ENCODE measurements at places on chromosomes 4 and X.

- DNase-seq = no peak
These were observed 14.2 kb downstream of the RNF150 start for GRCh38 chr4:141119071-141119470.

DNA sequence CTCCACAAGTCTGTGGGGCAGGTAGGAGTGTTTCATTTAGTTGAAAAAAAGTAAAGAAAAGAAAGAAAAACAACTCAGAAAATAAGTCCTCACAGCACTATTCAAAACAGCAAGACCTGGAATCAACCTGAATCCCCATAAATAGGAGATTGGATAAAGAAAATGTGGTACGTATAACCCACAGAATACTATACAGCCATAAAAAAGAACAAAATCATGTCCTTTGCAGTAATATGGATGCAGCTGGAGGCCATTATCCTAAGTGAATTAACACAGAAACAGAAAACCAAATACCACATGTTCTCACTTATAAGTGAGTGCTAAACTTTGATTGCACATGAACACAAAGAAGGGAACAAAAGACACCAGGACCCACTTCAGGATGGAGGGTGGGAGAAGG lies 71.9 kb downstream of the ARSJ start:
- no peak for DNase-seq

- DNase-seq = no peak
These were observed 26.4 kb downstream of the NSG1 start for GRCh38 chr4:4413373-4413725.

- DNase-seq = no peak
These were observed 2.7 kb downstream of the TNIP2 start for GRCh38 chr4:2753436-2753835.

DNA sequence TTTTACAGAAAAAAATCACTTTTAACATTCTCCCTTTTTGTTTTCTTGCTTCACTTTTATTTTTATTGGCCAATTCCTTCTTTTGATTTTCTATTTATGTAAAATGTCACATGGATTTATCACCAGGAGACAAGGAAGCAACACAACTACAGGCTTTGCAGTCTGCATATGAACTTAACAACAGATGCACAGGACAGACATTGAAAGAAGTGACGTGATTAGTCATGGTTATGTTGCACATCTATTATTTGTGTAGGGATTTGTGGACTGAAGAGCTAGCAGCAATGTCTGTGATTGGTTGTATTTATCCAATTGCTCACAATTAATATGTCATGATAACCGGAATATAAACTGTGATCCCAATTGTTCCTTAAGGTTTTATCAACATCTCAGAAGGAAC lies 147.8 kb upstream of the KLF3 start:
- no peak for DNase-seq

DNA sequence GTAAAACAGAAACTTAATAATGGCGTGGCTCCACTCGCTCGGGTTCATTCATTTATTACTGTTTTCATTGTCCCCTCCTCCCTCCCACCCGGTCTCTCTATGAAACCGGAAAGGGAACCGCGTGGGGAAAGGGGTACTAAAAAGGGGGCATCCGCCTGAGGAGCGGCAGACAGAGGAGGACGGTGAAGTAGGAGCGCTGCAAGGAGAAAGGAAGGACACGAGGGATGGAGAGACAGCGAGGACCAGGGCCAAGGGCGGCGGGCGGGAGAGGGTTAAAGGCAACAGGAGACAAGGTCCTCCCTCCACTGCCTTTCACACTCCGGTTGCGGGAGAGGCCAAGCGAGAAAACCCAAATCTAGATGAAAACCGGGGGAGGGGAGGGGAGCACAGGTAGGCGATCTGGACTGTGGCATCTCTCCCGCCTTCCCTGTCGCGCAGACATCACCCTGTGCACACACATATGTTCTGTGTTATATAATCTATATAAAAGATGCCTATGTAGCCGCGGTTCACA lies 829 bp downstream of the ELOVL6 start:
- no peak for DNase-seq

DNA sequence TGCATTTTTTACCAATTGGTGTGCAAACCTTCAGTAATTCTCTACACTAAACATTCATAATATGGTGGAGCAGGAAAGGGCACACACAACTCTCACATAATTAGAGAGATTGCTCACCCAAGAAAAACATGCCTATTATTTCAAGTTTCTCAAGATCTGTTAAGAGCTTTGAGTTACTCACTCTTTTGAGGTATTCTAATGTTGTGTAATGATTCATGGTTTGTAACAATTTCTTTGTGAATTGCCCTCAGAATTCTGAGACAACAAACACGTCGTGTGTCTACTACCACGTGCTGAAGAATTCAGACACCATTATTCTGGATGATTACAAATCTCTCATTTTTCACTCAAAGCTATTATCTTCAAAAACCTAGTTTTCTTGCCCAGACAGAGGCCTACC lies 82.8 kb downstream of the PDGFC start:
- DNase-seq = no peak

DNA sequence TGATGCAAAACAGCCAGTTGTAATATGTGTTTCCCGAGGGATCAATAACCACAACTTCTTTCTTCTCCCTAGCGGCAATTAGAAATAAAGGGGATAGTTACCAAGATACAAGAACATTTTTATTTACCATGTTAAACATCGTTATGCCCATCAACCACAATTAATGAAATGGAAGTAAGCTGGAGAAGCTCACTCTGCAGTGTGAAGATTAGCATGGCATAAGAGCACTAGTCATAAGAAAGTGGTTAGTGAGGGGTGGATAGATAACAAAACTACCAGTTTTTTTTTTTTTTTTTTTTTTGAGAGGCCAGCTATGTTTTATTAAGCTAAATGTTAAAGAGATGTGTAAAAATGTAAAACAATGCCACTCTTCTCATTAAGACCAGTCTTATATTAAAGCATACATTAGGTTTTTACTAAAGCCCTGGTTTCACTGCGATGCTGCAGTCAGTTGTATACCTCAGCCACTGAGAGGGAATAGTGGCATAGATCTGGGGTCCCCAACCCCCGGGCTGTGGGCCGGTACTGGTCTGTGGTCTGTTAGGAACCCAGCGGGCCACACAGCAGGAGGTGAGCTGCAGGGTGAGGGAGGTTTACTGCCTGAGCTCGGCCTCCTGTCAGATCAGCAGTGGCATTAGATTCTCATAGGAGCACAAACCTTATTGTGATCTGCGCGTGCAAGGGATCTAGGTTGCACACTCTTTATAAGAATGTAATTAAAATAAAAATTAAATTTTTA lies 27.9 kb upstream of the NFXL1 start:
- no peak for DNase-seq

- DNase-seq = no peak
These were observed 83.9 kb downstream of the PCDH18 start for GRCh38 chr4:137448402-137448801.

GRCh38 chrX:331151-331824 lies 12.7 kb upstream of the GTPBP6 start:
- no peak for DNase-seq

GRCh38 chrX:97564496-97564895 lies 680.8 kb downstream of the RPA4 start:
- DNase-seq = no peak

GRCh38 chr4:76780781-76781697 lies 116.9 kb downstream of the SOWAHB start:
- DNase-seq = no peak

DNA sequence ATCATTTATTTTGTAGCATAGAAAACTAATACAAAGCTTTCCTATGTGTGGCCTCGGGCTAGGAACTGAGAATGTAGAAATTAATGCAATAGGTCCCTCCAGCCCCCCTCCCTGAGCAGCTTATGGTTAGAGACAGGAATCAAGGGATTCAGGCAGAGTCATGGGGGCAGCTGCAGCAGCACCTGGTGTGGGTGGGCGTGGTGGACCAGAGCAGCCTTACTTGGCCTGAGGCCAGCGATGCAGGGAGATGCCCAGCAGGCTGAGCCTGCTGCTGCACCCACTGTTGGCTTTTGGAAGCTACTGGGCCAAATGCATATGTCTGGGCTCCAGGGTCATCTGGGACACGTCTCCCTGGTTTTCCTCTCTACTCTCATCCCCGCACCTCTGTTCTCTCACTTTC lies 74.0 kb downstream of the STK32B start:
- DNase-seq = no peak

- no peak for DNase-seq
These were observed 306.3 kb upstream of the PCDH7 start for GRCh38 chr4:30413915-30414314.

- DNase-seq = no peak
These were observed 23.1 kb downstream of the CD40LG start for GRCh38 chrX:136671006-136671610.

DNA sequence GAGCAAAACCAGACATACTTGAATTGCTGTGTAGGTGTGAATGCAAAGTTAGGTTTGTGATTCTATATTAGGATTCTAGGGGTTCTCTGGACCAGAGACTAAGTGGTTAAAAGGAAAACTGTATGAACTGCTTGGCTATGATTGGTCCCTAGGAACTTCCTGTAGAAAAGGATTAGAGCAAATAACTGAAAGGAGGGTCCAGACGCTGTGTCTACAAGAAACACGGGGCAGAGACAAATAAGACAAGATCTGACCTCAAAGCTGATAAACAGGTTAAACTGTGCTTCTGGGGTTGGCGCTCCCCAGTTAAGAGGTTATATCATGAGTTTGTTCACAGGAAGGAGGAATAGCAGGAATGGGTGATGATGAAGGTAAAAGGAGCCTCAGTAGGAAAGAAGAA lies 183.6 kb downstream of the MGST2 start:
- no peak for DNase-seq

DNA sequence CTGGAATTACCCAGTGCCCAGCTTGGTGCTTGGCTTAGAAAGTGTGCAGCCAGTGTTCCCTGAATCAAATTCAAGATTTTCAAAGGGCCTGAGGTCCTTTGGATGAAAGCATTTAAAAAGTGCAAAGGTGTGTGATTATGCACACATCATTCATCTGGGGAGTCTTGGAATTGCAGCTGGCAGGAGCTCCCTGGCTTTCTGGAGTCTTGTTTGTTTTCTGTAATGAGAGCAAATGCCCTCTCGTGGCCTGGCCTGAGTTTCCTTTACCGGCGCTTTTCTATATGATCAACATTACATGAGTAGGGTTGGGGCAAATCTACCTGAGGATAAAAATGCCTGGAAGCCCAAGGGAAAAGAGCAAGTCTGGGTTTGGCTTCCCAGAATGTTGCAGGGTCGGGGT lies 24.6 kb upstream of the SORCS2 start:
- DNase-seq = no peak

- no peak for DNase-seq
These were observed 3.6 kb downstream of the SMIM14 start for GRCh38 chr4:39635023-39635422.

DNA sequence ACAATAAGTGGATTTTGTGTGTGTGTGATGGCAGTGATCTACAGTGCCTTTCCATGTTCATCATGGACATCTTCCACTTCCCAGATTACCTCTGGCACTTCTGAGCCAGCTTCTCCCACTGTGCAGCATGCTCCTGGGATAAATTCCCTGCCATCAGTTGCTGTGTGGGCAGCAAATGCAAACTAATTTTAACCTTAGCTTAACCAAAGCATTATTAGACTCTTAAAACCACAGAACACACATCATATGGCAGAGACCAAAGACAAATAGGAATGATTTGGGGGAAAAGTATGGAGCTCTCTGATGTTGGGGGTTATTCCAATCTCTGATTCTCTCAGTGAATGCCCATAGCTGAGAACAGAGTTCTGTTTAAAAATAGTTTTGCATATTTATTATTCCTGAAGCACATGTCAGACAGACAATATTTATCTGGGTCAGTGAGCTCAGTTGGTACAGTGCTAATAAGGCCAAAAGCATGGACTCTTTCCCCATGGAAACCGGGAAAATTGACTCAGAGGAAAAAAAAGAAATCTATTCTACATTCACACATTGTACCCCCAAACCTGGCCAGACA lies 567.4 kb downstream of the IQCM start:
- DNase-seq = no peak

GRCh38 chrX:821327-822107 lies 190.9 kb downstream of the SHOX start:
- no peak for DNase-seq

DNA sequence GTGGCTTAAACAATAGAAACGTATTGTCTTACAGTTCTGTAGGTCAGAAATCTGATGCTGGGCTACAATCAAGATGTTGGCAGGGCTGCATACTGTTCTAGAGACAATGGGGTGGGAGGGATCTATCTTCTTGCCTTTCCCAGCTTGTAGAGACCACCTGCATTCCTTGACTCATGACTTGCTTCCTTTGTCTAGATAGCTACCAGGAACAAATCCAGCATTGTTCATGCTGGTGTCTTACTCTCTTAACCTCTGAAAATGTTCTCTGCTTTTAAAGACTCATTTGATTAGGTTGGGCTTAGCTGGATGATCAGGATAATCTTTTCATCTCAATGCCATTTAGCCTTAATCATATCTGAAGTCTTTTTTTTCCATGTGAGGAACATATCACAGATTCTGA lies 169.0 kb downstream of the ZNF330 start:
- no peak for DNase-seq

DNA sequence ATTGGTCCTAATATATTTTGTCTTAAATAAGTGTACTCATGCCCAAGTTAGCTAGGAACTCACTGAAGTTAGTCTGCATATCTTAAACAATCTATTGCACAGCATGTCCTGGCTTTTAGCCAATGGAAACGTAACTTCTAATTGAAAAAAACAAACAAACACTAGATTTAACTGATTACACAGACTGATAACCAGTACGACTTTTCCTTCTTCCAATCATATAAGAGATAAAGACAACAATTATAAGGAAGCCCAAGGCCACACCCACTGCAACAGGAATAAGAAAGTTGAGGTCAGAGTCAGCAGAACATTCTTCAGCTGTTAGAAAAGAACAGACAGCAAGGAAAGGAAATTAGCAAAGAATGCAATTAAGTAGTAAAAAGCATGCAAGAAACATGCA lies 40.8 kb downstream of the LAMP2 start:
- DNase-seq = peak; percentile 3

DNA sequence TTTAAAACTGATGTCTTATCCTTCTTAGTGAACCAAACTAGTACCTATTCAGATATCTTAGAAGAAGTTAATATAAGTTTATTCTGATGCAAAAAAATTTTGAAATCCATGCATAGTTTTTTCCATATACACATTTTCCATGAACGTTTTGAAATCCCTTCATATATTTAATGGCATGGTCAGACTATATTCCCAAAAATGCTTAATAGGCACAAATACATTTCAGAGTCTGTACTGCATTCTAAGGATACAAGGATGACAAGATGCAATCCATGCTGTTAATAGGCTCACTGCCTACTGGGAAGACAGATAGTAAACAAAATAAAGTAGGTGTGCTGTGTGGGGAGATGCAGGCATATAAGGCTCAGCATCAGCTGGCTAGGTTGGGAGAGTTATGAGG lies 33.2 kb downstream of the PROM1 start:
- no peak for DNase-seq

- no peak for DNase-seq
These were observed 73.9 kb downstream of the INTS12 start for GRCh38 chr4:105634402-105635080.

- no peak for DNase-seq
These were observed 71.0 kb upstream of the AFAP1 start for GRCh38 chr4:8010618-8011017.

DNA sequence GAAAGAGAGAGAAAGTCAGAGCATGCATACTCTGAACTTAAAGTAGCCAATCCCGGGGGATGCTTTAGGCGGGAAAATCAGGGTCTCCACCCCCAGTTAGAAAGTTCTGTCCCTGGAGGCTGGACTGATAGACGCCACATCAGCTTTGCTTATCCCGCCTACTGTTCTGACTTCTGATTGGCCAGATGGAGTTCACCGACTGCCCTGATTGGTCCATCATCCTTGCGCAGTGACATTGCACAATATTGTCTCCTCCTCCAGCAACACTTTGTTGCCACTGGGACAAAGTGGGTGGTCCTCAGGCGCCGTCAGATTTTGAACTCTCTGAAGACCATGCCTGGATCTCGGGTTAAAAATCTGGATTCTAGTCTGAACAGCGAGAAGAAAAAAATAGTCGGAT lies 50.3 kb downstream of the SSX3 start:
- no peak for DNase-seq

Measured in T-helper 2 cell (primary cell).